ENCODE measurements at places on chromosomes 13 and 19.

DNA sequence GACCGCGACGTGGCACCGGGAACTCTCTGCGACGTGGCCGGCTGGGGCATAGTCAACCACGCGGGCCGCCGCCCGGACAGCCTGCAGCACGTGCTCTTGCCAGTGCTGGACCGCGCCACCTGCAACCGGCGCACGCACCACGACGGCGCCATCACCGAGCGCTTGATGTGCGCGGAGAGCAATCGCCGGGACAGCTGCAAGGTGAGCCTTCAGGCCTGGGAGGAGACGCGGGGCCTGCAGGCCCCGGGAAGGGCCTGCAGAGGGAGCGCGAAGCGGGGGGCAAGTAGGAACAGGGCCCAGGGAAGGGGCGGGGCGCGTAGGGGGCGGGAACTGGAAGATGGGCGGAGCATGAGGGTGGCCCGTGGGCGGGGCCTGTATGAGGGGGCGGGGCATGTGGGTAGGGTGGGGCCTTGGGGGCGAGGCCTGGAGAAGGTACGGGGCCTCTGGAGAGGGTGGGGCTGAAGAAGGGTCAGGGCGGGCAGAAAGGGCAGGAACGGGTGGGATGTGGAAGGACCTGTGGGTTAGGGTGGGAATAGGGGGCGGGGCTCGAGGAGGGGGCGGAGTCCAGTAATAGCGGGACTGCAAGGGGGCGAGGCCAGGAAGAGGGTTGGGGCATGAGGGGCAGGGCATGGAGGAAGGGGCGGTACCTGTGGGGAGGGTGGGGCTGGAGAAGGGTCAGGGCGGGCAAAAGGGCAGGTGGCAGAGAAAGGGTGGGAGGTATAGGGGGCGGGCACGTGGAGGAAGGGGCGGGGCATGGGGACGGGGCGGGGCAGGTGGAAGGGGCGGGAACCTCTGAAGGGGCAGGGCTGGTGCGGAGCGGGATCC, 2.5 kb downstream of the CFD start:
- no peak for DNase-seq

GRCh38 chr13:106517109-106517847, 18.2 kb downstream of the EFNB2 start:
- DNase-seq = no peak

- DNase-seq = no peak
Measured at GRCh38 chr13:83883061-83883523, 818 bp upstream of the SLITRK1 start.

DNA sequence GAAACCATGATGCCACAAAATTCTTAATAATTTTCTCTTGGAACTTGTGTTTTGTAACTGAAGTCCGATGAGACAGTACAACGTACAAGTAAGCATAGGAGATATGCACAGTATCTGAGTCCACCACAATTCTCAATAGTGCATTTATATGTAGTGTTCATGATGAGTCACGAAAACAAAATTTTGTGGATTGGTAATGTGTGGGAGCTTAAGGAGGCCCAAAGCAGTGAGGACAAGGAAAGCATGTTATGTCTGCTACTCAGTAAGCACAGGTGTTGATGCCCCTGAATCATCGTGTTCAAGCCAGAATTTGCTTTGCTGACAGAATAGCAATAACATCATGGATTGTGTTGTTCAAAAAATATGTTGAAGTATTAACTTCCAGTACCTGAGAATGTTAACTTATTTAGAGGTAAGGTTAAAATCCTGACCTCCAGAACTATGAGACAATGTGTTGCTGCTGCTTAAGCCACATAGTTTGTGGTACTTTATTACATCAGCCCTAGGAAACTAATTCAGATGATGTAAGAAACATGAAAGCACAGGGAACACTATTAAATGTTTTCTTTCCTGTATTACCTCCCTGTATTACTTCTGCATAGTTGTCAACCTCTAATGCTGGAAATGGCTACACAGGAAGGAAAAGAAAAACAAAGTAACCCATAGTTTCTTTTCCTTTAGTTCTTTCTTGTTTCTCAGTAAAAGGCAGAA, 201.3 kb downstream of the SLITRK6 start:
- no peak for DNase-seq

All from stimulated activated CD8-positive, alpha-beta memory T cell treated with anti-CD3 and anti-CD28 coated beads, Interleukin-4, amount 100 ng/mL, for 1 hour (primary cell).